Cardiac septum (tissue), 1 donor: ENCODE measurements at places on chromosomes 13 and 19.

DNA sequence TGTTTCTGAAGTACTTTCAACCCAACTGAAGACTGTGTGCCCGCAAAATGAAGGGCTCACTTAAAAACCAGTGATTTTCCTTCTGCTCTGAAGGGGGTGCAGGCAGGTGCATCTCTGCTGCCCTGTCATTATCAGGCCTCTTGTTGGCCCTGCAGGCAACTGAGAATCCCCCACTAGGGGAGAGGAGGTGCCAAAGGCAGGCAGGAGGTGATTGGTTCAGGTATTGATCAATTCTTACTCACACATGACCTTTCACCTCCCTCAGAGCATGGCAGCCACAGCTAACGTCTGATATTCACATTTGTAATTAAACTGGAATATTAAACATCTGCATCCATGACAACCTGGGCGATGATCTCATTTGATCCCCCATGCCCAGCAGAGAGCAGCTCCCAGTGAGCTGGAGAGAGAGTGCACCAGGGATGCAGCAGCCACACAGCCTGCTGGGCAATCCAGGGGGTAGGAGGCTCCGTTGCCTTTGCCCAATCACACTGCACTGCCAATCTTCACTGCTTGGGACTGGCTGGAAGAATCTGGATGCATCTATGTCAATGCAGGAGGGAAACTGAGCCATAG lies 267.9 kb upstream of the TSHZ3 start:
- no peak for DNase-seq

GRCh38 chr19:4597278-4597974 lies 37.9 kb upstream of the SEMA6B start:
- no peak for DNase-seq

GRCh38 chr13:96696389-96696900 lies 297.8 kb downstream of the OXGR1 start:
- no peak for DNase-seq

DNA sequence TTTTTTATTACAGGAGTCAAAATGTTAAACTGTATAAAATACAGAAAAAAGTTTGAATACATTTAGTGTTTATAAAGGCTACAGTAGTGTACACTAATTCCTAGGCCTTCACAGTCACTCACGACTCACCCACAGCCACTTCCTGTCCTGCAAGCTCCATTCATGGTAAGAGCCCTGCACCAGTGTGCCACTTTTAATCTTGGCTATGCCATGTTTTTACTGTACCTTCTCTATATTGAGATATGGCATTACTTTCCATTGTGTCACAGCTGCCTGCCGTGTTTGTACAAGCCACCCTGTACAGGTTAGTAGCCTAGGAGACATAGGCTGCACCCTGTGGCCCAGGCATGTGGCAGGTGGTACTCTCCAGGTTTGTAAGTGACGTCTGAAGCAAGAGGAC lies 32.1 kb downstream of the C1QTNF9 start:
- no peak for DNase-seq

- no peak for DNase-seq
Measured at GRCh38 chr19:47447470-47448359, 24.0 kb downstream of the SLC8A2 start.

GRCh38 chr19:35000647-35001501 lies 751 bp downstream of the GRAMD1A start:
- DNase-seq: no peak

GRCh38 chr13:97116754-97117153 lies 105.4 kb upstream of the MBNL2 start:
- no peak for DNase-seq

DNA sequence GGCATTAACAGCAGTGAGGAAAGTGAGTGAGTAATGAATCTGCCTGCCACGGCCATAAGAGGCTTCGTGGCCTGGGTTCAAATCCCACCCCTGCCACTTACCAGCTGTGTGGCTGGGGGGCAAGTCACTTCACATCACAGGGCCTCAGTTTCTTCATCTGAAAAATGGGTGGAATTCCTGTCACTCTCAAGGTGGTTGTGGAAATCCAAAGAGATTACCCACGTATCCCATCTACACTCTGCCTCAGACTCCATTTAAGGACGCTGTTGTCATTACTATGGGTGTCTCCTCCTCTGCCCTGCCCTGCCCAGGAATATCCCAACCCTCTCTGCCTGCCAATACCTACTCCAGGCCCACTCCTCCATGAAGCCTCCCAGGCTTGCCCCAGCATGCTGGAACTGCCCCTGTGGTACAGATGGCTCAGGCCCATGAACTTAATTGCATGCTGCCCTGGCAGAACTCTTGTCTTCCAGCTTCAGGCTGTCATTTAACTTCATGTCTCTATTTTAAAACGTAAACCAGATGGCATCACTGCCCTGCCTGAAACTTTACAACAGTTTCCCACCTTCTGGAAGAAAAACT lies 3.1 kb downstream of the GIPC1 start:
- DNase-seq: no peak

DNA sequence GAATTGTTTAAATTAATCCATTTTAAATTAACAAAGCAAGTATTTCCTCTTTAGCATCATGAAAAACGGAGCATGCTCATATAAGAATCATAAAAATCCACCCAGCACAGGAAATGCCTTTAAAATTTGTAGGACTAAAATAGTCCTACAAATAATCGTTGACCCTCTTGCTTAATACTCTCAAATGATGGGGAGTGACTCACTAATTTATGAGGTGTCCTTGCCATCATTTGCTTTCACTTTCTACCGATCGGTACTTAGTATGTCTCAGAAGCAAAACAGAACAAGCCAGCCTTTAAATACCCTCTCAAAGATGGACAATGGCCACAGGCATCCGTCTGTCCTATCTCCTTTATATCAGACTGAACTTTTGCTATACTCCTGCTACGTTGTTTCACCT lies 97.2 kb downstream of the SUCLA2 start:
- no peak for DNase-seq

GRCh38 chr19:46739290-46739771 lies 6.5 kb upstream of the FKRP start:
- DNase-seq: peak; percentile 90

DNA sequence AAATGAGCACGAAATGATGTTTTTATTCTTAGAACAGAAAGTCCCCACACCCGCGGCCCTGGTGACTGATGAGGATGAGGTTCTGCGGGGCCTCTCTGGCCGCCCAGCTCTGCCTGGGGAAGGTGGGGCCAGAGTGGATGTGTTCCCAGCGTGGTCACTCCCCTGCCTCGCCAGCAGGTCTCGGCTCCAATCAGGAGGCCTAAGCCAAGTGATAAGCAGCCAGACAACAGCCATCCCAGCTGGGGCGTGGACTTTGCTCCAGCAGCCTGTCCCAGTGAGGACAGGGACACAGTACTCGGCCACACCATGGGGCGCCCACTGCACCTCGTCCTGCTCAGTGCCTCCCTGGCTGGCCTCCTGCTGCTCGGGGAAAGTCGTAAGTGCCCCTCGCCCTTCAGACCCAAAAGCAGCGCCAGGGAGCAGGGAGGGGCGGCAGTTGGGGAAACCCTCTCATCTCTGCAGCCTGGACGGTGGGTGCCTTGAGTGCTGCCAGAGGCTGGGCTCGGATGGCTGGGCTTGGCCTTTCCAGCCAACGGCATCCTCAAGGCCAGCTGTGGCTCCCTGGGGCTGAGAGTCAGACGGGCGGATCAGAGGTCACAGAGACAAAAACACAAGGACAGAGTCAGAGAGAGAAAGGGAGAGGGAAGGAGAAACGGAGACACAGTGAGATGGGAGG lies at the start of gene F10:
Gene F10 (plus strand): TSS at position 250 of the 676 bp plus-strand sequence. CDS start 57 bp downstream, at position 307.
- peak; percentile 81 for DNase-seq

DNA sequence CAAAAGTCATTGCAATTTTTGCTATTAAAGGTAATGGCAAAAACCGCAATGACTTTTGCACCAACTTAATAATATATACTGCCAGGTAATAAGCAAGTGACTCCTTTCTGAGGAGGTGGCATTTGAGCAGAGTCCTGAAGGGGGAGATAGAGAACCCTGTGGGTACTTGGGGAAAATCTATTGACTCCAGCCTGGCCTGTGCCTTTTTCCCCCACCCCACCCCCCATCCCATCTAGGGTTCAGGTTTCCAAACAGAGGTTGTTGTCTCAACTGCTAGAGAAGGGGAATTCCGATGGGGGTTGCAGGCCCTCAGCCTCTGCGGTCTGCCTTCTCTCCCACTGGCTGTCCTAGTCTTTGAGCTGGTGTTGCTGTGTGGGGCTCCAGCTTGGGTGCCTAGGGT lies 11.5 kb downstream of the S1PR2 start:
- DNase-seq: no peak

GRCh38 chr19:58279042-58279924 lies 528 bp downstream of the ZNF8 start:
- DNase-seq: peak; percentile 85

GRCh38 chr13:70424428-70424827 lies 316.2 kb upstream of the KLHL1 start:
- DNase-seq: no peak

DNA sequence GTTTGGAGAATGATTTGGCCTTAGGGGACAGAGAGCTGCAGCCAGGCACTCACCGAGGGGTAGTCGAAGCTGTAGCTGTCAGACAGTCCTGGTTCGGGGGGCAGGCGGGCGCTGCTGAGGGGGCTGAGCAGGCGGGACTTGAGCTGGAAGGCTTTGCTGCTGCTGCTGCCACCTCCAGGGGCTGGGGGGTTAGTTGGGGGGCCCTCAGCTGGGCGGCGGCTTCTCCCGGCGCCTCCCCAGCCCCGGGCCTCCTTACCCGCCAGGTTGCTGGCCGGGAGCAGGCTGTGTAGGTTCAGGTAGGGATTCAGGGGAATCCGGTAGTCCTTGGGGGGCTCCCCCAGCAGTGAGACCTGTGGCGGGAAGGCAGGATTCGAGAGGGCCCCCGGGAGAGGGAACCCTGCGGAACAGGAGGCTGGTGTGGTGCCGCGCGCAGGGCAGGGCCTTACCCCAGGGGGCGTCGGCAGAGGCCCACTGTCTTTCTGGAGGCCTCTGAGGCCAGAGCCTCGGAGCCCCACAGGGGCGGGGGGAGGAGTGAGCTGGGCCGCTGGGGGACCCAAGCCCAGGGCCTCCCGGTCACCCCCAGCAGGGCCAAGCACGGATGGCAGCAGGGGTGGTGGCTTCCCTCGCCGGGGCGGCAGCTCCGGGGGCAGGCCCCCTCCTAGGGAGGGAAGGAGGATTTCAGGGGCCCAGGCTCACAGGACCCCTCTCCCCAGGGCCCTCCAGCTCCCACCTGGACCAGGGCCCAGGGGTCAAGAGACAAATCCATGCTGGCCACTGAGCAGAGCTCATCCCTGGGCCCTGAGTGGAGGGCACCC lies 5.0 kb upstream of the FDX2 start:
- DNase-seq: no peak

DNA sequence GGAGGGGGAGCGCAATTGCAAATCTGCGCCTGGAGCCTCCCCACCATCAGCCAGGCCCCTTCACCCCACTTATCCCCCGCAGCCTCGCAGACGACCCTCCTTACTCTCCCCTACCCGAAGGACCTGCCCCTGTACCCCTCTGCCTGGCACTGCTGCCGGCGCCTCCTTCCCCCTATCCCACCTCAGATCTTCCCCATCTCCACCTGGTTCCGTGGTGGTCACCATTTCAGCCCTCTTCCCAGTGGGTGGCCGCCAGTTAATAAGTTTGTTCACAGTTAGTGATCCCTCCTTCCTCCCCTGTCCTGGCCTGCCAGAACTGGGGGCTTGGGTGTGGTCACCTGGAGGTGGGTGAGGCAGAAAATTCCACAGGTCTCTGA lies 397 bp downstream of the SLC44A2 start:
- no peak for DNase-seq

DNA sequence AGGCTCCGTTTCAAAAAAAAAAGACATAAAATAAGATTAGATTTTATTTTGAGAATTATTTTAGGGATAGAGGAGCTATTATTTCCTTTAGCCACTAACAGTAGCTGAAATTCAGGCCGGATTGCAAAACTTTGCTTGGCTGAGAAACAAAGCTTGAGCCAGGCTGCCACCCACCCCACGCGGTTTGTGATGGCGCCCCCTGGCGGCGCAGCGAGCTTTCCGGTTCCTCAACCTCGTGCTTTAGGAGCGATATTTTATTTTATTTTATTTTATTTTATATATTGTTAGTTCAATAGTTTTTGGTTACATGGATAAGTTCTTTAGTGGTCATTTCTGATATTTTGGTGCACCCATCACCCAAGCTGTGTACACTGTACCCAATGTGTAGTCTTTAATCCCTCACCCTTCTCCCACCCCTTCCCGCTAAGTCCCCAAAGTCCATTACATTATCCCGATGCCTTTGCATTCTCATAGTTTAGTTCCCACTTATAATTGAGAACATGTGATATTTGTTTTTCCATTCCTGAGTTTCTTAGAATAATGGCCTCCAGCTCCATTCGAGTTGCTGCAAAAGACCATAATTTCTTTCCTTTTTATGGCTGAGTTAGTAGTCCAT lies 19.8 kb upstream of the CEACAM4 start:
- DNase-seq: no peak

- no peak for DNase-seq
Measured at GRCh38 chr13:98276486-98276885, 99.4 kb upstream of the RNF113B start.

DNA sequence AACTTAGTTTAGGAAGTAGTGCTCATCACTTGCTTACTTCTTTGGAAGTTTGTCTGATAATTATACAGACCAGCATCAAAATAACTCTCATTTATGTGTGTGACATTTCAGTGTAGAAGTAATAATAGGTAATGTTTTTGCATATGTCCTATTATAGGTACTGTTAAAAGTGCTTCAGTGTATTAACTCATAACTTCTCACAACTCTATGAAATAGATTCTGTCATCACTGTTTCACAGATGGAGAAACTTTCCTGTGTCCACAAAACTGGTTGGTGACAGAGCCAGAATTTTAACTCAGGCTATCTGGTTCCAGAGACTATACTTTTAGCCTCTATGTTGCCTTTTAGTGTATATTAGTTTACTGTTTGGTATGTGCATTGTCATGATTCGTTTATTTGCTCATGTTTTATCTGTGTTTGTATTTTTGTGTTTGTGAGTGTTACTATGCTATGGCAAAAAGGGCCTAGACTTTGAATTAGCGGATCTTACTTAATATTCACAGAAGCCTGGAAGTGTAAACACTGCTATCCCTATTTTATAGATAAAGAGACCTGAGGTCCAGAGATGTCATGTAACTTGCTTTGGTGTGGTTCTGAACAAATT lies 12.7 kb downstream of the LPAR6 start:
- DNase-seq: no peak

GRCh38 chr19:16473875-16474392 lies 2.2 kb upstream of the EPS15L1 start:
- no peak for DNase-seq

- DNase-seq: no peak
Measured at GRCh38 chr13:113448545-113448884, 4.8 kb downstream of the ADPRHL1 start.

- no peak for DNase-seq
Measured at GRCh38 chr13:98371516-98372023, 194.5 kb upstream of the RNF113B start.
